NCI-H460 (cell line): ENCODE measurements at places on chromosomes 3 and 15.

DNA sequence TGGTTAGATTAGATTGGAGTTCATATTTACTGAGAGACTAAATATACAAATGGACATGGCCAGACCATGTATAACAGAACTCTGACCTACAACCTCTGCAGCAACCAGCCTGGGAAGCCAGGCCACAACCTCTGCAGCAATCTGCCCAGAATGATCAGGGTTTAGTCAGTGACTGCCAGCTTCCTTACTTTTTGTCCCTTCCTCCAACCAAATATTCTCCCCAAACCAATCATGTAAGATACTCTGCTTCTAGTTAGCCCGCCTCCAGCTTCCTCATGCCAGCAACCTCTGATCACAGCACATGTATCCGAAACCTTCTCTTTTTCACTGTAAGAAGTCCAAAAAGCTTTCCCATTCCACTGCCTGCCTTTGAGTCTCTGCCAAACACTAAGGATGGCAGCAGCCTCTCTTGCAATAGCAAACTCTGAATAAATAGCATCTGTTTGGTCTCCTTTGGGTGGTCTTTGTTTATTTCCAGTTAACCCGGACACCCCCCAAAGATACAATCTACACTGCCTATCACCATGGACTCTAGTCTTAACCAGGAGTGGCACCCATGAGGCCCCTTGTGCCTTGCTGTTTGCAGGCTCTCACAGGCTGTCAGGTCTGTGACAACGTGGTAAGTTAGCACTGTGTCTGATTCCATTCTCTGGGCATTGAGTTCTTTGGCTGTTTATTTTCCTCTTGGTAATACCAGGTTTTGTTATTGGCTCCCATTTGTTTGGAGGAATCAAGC lies 102.2 kb downstream of the ERC2 start:
- no peak for DNase-seq

DNA sequence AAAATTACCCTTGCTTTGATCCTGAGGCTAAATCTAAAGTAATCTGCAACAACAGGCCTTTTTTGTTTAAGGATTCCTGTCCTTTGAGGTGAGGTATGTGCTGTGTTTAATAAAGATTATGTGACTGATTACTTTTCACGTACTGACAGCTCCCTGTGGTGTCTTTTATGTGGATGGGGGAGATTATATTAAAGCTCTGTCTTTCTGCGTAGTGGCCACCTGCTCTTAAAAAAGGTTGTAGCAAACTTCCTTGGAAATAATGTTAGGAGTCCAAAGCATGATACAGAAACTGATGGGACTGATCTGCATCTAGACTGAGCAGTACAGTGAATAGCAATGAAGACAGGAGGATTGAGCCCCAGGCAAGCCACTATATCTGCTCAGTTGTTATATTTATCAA lies 453.0 kb upstream of the GOLIM4 start:
- no peak for DNase-seq

GRCh38 chr3:23648326-23648995 lies 157.3 kb upstream of the UBE2E1 start:
- DNase-seq: no peak

GRCh38 chr3:119362010-119362409 lies 67.8 kb downstream of the ARHGAP31 start:
- DNase-seq: no peak

- no peak for DNase-seq
Measured at GRCh38 chr3:194971965-194972364, 286.3 kb downstream of the FAM43A start.

- peak; percentile 56 for DNase-seq
Measured at GRCh38 chr3:100891033-100891432, 102.2 kb downstream of the ABI3BP start.

GRCh38 chr15:69668039-69668705 lies 215.6 kb downstream of the RPLP1 start:
- DNase-seq: no peak

GRCh38 chr3:195131176-195131575 lies 139.8 kb downstream of the XXYLT1 start:
- DNase-seq: no peak

DNA sequence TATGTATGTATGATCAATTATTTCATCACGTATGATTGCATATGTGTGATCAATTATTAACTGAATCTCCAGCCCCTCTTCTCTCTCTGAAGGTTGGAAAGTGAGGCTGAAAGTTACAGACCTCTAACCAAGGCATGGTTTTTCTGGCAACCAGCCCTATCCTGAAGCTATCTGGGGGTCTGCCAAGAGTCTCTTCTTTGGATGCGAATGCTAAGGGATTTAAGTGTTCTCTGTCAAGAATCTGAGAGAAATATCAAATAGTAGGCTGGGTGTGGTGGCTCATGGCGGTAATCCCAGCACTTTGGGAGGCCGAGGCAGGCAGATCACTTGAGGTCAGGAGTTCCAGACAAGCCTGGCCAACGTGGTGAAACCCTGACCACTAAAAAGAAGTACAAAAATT lies 8.1 kb downstream of the NKTR start:
- no peak for DNase-seq

GRCh38 chr3:61730577-61731231 lies 169.3 kb downstream of the PTPRG start:
- DNase-seq: no peak

DNA sequence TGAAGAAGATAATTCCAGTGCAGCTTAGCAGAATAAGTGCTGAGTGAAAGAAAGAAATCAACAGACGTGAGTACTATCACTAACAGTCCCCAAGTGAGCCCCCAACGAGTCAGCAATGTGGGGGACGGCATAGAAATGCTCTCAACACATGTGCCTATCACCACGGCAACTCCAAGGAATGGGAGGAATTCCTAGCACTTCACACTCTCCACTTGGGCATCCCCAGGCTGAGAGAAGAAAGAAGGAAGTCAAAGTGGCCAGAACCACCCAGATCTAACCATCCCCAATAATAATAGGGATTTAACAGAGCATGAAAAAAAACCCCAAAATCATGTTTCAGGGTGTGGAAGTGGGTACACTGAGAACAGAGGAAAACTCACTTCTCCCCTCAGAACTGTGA lies 29.3 kb upstream of the CPNE4 start:
- no peak for DNase-seq

GRCh38 chr3:20608054-20608738 lies 422.2 kb upstream of the SGO1 start:
- DNase-seq: no peak

DNA sequence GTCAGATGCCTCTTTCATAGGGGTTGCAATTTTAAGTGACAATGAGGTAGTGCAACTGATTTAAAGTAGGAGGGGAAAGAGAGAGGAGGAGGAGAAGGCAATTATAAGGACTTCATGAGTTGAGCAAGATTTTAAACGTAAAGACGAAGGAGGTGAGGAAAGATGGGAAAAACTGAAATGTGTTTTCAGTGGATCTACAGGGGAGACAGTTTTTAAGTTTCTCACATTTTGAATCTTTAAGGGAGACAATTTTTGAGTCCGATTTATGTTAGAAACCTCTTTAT lies 68.7 kb upstream of the LIMD1 start:
- no peak for DNase-seq

DNA sequence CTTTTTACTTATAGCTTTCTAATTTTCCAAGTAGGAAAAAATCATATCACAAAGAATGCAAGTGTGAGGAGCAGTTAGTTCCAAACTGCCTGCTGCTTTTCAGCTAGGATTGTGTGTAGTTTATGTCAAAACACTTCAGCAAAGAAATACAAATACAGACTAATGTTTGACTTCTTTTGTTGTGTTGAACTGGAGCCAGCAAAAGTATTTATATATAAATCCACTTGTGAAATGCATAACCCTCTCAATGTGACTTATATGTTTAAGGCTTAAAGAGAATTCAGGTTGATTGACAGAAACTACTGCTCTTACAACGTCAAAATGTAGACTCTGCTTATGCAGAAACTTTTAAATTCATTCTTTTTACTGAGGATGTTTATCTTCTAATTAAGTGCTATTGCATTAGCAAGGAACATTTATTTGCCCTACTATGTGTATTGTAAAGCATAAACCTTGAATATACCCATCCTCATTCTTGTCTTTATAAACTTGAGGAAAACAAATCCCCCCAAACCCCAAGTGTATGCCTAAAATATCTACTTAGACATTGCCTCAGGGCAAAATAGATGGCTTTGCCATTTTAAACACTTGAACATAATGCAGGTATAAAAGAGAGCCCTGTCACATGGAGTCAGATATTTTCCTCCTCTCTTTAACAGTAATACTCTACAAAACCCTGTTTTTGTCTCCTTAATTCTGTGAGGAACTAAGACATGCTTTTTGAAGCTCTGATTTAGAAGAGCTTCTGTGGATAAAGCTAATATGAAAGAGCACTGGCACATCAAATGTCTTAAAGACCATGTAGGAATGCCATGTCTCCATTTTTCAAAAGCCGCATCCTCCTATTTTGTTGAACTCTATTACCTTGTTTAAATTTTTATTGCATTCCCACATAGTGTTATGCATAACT lies 302.8 kb upstream of the TBC1D5 start:
- DNase-seq: no peak

GRCh38 chr3:139281522-139282196 lies 62.2 kb upstream of the MRPS22 start:
- DNase-seq: no peak

DNA sequence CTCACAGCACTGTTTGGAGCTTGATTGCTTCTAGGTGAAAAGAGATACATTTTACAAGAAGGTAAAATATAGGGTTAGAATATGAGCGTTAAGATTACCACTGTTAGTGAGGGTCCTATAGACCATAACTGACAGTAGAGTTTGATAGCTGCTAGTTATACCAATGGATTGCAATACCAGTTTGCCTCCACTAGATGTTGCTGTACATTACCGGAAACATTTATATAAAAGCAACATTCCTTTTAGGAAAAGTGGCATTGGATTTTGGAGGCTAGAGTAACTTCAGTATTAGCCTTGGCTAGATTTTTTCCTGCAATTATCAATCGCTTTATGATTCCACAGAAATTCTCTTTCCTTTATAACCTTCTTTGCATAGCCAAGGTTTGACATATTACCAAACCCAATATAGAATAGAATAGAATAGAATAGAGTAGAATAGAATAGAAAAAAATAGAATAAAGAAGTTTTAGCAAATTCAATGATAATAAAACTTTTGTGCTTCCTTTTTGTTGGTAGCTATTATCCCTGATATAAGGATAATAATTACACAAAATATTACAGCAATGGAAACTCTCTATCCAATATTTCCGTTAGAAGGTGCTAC lies 1093.6 kb upstream of the ALCAM start:
- no peak for DNase-seq
